ENCODE measurements at places on chromosomes 2 and 18.

DNA sequence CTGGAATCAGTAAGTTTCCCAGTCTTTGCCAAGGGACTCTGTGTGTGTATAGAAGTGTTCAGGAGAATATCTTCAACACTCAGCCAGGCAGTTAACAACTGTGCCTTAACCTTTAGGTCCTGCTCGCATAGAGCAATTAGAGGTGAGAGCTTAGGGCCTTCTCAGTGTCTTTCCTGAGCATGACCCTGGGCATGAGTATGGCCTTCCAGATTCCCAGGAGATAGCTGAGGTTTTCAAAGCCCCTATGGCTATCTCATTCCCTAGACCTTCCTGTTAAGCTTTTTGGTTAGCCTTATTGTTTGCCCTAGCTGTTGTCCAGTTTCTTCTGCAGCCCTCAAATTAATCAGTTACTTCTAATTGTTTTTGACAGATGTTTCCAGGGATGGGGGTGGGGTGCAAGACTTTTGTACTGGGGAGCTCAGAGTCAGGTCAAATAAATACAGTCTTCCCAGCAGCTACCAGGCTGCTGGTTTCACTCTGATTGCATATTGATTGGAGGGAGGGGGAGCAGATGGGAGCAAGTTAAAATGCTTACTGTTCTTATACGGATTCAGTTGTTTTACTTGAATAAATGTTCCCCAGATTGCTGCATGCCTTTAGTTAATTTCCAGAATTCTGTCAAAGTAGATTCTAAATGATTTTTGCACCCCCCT lies 23.1 kb downstream of the PDK1 start:
- no peak for DNase-seq

GRCh38 chr2:236758406-236758805 lies 188.8 kb downstream of the ACKR3 start:
- DNase-seq = no peak

DNA sequence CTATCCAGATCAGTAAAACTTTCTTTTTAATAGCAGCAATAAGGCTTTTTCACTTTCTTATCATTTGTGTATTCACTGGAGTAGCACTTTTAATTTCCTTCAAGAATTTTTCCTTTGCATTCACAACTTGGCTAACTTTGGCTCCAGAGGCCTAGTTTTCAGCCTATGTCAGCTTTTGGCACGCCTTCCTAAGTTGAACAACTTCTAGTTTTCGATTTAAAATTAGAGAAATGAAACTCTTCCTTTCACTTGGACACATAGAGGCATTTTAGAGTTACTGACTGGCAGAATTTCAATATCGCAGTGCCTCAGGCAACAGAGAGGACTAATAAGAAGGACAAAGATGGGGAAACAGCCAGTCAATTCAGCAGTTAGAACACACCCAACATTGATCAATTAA lies 577.4 kb downstream of the DSC3 start:
- DNase-seq = no peak

DNA sequence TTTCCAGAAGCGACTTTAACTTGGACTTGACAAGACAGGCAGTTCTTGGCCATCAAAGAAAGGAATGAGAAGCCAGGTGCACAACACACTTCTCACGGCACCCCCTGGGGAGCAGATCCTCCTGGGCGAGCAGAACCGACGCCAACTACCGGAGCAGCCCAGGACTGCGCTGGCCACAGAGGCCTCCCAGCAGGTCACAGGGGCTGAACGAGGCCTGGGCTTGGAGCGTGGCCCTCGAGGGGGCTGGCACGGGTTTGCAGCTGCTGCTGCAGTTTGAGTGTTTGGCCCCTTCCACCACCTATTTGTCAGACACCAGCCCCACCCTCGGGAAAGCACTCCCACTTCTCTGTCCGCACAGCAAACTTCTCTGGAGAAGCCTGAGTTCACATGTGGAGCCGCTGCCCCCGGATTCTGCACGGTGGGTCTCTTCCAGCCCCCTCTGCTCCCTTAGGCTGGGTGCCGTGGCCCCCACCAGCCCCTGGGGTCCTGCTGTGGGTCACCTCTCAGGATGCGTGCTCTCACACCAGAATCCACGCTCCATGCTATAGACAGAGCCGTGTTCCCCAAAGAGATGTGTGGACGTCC lies 306.7 kb upstream of the SALL3 start:
- DNase-seq = no peak

GRCh38 chr18:58087928-58088690 lies 44.1 kb downstream of the NEDD4L start:
- no peak for DNase-seq
